Hepatocyte (in vitro differentiated cells): ENCODE measurements at places on chromosomes 13 and 19.

GRCh38 chr19:19343762-19344161 is 23.1 kb downstream of the MAU2 start:
- DNase-seq = no peak

DNA sequence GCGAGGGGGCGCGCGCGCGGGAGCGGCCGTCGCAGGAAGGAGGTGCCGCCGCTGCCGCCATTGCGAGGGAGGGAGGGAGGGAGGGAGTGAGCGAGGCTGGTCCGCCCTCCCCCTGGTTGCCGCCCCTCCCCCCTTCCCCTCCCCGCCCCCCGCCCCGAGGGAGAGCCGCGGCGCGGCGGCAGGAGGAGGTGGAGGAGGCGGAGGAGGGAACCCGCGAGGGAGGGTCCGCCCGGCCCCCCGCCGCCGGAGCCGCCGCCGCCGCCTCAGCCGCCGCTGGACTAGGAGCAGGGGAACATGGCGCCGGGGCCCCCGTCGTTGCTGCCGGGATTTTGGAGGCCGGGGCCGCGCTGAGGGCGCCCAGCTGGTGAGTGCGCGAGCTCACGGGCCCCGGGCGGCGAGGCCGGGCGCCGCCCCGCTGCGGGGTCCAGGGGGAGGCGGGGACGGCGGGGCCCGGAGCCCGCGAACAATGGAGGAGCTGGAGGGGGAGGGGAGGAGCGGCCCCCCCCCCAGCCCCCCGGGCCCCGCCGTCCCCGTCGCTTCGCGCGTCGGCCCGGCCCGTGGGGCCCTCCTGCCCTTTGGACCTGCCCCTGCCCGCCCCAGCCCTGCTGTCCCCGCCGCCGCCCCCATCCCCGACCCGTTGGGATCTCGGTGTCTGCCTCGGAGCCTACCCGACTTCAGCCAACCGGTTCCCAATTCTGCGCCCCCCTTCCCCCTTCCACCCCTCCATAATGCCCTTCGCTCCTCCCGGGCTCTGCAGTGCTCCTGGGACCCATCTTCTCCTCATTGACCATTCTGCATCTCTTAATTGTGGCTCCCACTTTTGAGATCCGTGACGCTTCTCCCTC is at the start of gene ARHGAP35:
TSS of gene ARHGAP35 (plus strand) at position 152 of the 845 bp plus-strand sequence. CDS start 57,679 bp downstream, outside the sequence.
- DNase-seq = peak; percentile 70

DNA sequence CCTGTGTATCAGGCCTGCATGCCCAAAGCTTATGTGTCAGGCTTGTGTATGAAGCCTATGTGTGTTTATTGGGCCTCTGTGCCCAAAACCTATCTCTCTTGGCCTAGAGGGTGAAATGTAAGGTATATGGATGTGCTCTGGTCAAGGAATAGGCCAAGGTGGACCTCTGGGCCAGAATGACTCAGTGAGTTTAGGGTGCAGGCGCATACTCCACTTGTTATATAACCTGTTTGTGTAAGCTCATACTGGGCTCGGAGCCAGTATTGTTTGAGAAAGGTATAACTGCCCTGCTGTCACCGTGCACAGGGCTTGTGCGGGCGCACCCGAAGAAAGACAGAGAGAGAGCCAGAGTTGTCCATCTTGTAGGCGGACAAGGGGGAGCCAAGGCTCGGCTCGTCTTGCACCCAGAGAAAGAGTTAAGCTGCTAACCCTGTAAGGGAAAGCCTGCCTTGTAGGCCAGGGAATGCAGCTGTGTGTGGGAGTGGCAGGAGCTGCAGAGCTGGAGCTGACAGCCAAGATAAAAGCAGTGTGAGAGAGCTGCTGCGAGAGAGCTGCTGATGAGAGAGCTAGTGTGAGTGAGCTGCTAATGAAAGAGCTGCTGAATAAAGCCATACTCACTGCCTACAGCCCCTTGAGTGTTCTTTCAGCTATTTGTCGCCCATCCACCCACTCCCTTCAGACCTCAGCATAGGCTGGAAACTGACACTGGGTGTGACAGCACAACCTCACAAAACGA is 43.4 kb upstream of the N4BP2L1 start:
- no peak for DNase-seq

DNA sequence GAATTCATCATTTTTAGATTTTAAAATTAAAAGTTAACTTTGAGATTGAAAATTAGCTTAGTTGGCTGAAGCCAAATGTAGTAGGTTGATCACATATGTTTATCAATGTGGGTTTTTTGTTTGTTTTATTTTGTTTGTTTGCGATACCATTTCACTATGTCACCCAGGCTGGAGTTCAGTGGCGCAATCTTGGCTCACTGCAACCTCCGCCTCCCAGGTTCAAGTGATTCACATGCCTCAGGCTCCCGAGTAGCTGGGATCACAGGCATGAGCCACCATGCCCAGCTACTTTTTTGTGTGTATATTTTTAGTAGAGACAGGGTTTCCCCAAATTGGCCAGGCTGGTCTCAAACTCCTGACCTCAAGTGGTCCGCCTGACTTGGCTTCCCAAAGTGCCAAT is 665.7 kb upstream of the SLC10A2 start:
- no peak for DNase-seq

DNA sequence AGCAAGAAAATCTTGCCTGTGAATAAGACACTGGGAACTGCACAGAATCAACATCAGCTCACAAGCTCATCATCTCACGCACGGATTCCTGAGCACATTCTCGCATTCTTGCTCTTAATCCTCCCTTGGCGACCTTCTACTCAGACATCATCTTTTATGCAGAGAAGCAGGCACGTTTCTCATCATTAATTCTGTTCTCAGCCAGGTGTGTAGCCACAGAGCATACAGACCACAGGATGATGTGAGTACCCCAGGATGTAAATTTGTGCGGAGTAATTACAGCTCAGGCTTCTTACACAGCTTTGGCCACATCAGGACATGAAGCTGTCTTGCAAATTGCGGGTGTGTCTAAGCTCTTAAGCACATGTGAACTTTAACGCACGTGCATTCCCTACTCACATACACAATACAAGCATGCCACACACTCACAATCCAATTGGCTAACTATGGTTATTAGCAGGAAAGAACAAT is 36.5 kb upstream of the SACS start:
- peak; percentile 26 for DNase-seq

DNA sequence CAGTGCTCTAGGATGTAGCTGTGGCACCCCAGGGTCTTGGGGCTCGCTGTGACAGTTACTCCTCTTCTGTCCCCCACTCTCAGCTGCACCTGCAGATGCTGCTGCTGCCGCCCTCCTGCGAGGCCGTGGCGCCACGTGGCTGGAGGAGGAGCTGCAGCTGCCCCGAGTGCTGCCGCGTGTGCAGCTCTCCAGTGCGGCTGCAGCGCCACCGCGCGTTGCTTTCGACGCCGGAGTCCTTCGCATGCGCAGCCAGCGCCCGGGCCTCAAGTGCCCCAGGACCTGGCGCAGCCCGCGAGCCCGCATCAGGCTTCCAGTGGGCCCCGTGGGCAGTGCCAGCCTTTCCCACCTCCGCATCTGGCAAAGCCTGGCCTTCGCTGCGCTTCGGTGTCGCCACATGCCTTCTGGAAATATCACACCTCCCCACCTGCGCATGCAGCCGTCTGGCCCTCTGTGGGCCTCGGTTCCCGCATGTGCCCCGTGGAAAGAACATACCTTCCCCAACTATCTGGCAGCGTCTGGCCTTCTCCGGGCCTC is 692 bp upstream of the ZNF580 start:
- no peak for DNase-seq

GRCh38 chr13:65744836-65745235 is 1485.3 kb downstream of the PCDH9 start:
- DNase-seq = no peak

- DNase-seq = peak; percentile 19
These were observed 22.5 kb upstream of the KLF2 start for GRCh38 chr19:16301999-16302694.

GRCh38 chr13:41554180-41554579 is 96.8 kb downstream of the RGCC start:
- DNase-seq = no peak

DNA sequence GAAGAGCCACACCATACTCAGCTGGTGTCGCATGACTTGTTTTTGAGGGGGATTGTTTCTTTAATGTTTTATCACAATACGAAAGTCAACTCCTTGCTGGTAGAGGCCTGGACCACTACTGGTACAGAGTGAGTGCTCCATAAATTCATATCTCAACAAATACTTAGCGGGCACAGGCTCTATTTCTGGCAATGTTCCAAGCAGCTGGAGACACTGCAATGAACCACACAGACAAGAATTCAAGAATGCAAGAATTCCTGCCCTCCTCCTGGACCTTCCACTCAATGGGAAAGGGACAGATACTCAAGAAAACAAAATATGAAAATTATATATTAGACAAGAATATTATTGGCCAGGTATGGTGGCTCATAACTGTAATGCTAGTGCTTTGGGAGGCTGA is 5.1 kb upstream of the FXYD5 start:
- no peak for DNase-seq

- DNase-seq = no peak
These were observed 784 bp downstream of the PIBF1 start for GRCh38 chr13:72782717-72783116.

DNA sequence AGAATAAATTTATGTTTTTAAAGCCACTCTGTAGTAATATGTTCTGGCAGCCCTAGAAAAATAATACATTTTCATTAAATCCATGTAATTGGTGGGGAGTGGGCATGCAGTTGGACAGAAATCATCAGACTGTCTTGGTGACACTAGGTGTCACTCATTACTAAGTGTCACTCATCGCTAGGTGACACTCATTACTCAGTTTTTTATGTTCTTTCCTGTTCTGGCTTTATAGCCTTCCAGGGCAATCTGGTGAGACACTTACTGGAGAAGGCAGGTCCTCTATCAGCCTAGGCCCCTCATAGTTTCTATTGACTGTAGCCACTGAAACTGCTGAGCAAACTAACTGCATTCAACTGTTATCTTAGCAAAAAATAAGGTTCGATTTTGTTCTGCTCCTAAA is 542.1 kb downstream of the SLITRK1 start:
- peak; percentile 11 for DNase-seq

DNA sequence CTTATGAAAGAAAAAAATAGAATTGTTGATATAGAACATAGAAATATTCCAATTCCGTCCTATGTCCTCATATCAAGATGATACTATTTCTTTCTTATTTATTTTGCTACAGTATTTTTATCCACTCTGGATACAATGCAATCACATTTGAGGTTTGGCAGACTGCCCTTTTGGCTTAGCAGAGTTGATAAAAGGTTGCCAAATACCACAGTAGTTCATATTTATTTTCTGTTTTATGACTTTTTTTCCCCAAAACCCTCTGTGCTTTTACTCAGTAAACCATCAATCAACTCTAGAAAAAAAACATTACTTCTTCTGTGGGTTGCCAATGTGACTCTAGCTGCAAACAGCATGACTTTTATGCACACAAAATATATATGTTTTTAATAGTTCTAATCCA is 424.5 kb downstream of the PCDH9 start:
- no peak for DNase-seq

DNA sequence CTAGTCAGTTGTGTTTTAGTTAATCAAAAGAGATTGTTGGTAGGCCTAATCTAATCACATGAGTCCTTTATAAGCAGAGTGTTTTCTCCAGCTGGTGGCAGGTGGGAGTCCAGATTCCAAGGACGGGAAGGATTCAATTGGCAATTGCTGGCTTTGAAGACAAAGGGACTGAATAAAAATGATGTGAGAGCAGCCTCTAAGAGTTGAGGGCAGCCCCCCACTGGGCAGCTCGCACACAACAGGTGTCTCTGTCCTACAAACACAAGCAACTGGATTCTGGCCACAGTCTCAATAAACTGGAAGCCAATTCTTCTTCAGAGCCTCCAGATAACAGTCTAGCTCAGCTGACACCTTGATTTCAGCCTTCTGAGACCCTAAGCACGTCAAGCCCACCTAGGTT is 915.2 kb downstream of the PCDH9 start:
- no peak for DNase-seq

DNA sequence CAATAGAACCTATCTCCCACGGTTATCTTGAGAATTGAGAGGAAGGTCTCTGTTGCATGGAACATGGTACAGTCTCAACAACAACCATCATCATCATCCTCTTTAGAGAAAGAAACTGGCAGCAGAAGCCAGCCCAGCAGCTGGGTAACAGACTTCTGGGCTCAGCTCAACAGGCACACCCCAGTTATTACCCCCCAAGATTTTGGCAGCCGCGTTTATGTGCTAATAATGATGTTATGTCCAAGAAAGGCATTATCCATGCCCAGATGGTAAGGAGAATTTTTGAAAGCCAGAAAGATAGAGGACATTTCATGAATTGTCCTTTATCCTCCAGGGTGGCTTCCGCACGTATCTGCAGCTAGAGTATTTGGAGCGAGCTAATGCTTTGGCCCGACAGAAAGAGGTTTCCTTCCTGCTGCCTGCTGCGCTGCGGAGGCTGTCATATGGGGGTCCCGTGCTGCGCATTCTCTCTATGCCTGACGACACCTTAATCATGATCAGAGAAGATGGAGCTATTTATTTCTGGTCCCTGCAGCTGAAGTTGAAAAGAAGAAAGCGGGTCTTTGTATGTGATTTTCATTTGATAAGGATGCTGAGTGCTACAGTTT is 89.9 kb downstream of the TEX26 start:
- DNase-seq = no peak

GRCh38 chr19:35077411-35078223 is 36.1 kb downstream of the HPN start:
- no peak for DNase-seq

GRCh38 chr19:38559428-38560401 is 58.0 kb downstream of the MAP4K1 start:
- DNase-seq = no peak

- DNase-seq = no peak
These were observed 102.4 kb upstream of the CSNK1A1L start for GRCh38 chr13:37207691-37208451.

DNA sequence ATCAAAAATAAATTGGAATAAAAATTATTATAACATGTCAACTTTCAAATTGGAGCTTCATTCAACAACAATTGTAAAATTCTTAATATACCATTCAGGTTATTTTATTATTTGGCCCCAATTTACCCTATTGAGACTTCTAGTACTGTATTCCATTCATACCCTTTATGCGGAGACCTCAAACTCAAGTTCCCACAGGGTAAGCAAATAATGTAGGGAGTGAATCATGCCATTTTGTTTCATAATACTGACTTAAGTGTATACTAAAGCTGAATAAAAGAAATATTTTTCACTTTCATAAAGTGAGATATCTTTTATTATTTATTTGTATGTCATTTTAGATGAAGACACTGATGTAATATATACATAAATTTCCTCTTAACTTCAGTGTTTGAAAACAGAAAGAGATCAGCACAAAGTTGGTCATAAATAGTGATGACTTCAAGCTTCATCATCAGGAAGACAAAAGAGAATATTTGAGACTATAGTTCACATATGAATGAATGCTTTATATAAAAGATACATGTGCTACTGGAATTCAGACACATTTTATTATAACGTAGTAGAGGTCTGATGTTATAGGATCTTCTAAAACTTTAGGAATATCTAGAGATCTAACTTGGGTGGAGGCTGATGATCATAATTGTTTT is 894.4 kb upstream of the PCDH9 start:
- DNase-seq = no peak

DNA sequence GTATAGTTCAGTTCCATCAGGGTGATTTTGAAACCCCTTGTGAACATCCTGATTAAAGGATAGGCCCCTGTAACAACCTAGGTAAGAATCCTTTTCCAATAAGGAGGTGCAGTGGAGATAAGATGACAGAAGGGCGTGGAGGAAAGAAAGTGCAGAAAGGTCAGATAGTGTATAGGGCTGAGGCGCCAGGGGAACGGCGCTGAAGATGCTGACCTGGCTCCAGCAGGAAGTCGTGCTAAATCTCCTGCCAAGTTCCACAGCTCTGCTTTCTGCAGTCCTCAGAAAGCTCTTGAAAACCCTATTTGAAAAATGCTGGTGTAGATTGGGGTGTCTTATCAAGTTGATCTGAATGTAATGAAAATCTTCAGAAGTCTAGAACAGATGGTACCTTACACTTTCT is 221.7 kb downstream of the COG6 start:
- DNase-seq = no peak
